Activated CD4-positive, alpha-beta memory T cell treated with anti-CD3 and anti-CD28 coated beads, Interleukin-2, amount 10 ng/mL, durations not matched to agents 7 days and 5 days (primary cell): ENCODE measurements at places on chromosomes 16 and 17. TPM values are rescaled to one million over a fixed set of nuclear protein-coding genes. Genes with fewer than 3 reads are reported as not detected.

GRCh38 chr16:28321700-28322411 lies 29.5 kb downstream of the SBK1 start:
- peak; percentile 54 for DNase-seq

DNA sequence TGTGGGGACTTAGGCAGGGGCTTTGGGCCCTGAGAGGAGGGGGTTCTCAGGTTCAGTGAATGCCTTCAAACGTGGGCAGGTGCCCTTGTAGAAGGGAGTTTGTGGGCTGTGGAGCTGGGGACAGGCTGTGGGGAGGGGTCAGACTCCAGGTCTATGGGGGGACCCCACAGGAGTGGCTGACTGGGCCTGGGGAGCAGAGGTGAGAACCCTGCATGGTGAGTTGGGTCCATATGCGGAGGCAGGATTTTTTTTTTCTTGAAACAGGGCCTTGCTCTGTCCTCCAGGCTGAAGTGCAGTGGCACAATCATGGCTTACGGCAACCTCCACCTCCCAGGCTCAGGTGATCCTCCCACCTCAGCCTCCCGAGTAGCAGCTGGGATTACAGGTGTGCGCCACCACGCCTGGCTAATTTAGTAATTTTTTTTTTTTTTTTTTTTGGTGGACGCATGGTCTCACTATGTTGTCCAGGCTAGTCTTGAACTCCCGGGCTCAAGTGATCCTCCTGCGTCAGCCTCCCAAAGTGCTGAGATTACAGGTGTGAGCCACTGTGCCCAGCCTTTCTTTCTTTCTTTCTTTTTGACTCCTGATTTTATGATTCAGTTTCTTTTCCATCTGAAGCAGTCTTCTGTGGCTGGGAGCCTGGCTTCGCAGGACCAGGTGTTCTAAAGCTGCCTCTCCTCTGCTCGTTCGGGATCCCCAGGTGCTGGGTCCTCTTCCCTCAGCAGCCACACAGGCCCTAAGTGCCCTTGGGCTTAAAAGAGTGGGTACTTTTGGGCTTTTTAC lies 19.0 kb upstream of the ADCY7 start:
- no peak for DNase-seq

DNA sequence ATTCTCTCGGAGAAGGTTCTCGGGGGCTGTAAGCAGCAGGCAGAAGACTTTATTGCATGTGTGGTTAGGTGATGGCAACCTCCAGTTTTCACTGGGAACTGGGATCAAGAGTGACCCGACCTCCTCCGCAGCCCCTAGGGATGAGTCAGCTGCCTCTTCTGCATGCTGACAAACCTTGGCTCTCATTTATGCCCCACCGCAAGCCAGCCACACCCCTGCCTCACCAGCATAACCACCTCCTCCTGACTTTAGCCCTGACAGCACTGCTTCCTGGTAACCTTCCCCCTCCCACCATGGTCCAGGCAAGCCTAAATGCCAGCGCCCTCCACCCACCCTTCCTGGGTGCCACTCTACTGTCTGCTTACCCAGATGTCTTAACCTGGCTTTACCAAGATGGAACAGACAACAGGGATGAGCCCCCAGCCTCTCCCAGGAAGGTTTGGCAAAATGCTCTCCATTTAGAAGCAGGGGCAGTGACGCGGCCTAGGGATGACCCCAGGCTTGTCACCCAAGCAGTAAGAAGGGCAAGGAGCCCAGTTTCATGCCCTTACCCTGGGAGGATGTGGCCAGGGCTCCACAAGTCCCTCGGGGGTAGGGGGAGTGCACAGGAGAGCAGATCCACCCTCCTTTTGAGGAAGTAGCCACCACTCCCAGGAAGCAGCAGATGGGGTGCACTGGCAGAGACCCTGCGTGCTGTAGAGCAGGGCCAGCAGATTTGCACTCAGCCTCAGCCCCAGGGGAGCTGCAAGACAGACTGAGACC lies 73.5 kb downstream of the GOSR1 start:
- DNase-seq: peak; percentile 37

GRCh38 chr17:78365561-78366108 lies 5.8 kb upstream of the SOCS3 start:
- DNase-seq: no peak

- no peak for DNase-seq
Observed at GRCh38 chr16:23182679-23183542, at the start of gene SCNN1G. Gene SCNN1G, plus strand, starts transcription at chr16:23182745. Its CDS starts 3,527 bp downstream, at chr16:23186272.

DNA sequence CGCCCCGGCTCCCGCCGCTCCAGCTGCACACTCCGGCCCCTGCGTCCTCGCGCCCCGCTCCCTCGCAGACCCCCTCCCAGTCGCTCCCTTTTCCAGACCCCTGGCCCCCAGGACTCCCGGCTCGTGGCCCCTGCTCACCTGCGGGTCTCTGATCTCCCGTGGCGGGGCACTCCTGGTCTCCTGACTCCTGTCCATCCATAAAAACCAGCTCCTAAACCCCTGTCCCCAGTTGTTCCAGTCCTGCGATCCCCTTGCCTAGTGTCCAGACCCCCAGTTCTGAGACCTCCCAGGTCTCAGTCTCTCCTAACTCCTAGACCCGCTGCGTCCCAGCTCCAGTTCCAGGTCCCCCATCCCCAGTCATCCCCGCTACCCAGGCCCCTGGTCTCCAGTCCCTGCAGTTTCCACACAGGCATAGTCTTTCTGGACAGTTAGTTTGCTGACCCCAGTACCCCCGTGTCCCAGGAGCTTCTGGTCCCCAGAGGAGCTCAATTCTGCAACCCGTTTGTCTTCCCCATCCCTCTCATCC lies 379 bp downstream of the SNX29 start:
- no peak for DNase-seq

DNA sequence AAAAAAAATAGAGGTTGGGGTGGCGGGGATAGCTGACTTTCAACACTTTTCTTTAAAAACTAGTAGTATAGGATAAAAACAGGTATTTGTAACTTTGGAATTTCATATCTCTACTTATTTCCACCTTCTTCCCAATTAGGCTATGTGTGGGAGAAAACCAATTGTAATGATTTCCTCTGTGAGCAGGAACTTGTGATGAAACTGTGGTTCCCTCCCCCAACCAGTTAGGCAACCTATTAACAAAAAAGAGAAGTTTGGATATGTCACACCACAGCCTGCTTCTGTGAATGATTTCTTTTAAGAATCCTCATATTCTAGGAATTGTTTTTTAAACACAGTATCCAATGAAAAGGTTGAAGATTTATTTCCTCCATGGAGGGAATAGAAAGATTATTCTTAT lies 1.9 kb downstream of the IGSF6 start:
- no peak for DNase-seq

GRCh38 chr16:59887856-59888255 lies 1153.7 kb upstream of the GOT2 start:
- DNase-seq: no peak

- no peak for DNase-seq
Observed at GRCh38 chr17:77774182-77774581, 184.3 kb upstream of the TNRC6C start.

- DNase-seq: no peak
Observed at GRCh38 chr17:79388556-79389295, 222.1 kb downstream of the RBFOX3 start.

- no peak for DNase-seq
Observed at GRCh38 chr16:555528-556473, 4.4 kb upstream of the PRR35 start.

DNA sequence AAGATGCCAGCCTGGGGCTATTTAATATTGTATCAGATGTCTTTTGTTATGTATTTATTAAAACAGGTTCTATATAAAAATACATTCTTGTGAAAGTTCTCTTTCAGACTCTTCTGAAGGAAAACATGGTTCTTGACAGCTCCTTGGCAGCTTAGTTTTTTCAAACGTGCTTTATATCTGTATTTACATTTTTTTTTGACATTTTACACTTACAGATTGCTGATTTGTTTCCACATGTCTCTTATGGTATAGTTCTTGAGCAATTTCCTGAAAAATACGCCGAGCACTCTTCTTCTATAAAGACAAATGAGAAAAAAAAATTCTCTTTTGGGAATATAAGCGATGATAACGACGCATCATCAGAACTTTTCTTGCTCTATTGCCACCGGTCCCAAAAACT lies 9.5 kb downstream of the IGSF6 start:
- DNase-seq: no peak

DNA sequence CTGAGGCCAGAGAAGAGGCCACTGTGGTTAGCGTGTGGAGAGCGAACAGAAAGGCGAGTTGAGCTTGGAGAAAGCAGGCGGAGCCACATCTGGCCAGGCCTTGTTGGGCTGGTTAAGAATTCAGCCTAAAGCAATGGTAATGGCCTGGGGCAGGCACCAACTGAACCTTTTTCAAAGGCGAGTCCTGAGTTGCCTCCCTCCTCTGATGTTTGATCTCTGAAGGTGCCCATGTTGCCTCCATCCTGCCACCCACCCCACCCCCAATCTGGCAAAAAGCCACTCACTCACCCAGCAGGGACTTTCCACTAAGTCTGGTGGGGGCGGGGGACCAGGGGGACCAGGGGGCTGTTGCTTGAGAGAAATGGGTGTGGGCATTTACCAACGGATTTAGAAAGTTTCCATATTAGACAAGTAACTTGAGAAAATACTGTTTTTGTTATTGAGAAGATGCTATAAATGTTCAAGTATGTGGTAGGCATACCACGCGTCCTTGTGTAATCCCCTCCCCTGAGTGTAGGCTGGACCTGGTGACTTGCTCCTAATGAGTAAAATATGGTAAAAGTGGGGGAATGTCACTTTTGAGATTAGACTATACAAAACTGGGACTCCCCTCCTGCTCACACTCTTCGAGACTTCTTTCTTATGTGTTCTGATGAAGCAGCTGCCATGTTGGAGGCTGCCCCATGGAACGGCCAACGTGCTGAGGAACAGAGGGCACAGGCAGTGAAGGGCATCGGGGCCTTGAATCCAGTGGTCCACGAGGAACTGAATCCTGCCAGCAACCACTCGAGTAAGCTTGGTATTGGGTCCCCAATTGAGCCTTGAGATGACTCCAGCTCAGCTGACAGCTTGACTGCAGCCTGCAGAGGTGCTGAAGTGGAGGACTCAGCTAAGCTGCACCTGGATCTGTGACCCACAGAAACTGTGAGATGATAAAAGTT lies 29.9 kb upstream of the TNS4 start:
- peak; percentile 64 for DNase-seq

- DNase-seq: no peak
Observed at GRCh38 chr17:3885970-3886369, 6.9 kb downstream of the CAMKK1 start.

DNA sequence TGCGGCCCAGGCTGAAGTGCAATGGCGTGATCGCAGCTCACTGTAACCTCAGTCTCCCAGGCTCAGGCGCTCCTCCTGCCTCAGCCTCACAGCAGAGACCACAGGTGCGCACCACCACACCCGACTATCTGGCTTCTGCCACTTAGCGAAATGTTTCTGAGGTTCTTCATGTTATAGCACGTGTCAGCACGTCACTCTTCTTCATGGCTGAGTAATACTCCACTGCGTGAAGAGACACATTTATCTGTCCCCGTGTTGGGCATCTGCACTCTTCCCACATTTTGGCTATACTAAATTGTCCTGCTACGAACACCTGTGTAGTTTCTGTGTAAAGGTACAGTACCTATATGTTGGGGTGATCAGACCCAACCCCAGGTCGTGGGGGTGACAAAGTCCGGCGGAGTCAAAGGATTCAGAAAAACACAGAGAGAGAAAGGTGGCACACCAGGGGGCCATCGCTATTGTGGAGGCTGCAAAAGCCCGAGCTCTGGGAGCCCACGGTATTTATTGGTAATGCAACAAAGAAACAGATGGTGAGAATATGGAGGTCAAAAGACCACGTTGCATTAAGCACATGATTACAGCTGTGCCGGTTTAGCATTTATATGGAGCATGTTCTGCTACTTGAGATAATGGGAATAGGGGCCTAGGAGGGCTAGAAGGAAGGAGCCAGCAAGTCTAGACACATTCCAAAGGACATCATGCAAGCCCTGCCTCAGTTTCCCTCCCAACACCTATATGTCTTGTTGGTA lies 851 bp upstream of the DPEP1 start:
- no peak for DNase-seq

DNA sequence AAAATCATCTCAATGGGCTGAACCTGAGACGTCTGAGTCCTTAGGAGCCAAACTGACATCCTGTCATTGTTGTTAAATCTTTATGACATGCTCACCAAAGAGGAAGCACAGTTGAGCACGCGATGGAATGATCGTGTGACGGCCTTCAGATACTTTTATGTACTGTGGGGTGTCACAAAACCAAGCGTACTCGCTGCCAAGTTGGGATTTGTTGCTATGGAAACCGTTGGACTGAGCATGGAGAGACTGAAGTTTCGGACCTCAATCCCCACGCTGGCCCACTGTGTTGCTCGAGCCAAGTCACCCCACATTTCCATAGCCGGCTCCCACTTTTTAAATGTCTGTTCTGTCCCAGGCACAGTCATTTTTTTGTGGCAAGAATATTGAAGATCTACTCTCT lies 222.8 kb upstream of the SDK2 start:
- DNase-seq: no peak

GRCh38 chr17:61196302-61196704 lies 203.3 kb upstream of the TBX2 start:
- DNase-seq: no peak

- no peak for DNase-seq
Observed at GRCh38 chr16:67694611-67695010, 24.5 kb downstream of the GFOD2 start.

DNA sequence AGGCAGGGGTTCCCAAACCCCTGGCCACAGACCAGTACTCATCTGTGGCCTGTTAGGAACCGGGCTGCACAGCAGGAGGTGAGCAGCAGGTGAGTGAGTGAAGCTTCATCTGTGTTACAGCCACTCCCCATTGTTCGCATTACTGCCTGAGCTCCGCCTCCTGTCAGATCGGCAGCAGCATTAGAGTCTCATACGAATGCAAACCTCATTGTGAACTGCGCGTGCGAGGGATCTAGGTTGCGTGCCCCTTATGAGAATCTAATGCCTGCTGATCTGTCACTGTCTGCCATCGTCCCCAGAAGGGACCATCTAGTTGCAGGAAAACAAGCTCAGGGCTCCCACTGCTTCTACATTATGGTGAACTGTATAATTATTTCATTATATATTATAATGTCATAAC lies 25.1 kb upstream of the RMI2 start:
- DNase-seq: no peak

GRCh38 chr17:16378636-16379282 lies 2.1 kb upstream of the UBB start:
- no peak for DNase-seq

- DNase-seq: no peak
Observed at GRCh38 chr17:40158438-40159013, 18.2 kb downstream of the CASC3 start.

DNA sequence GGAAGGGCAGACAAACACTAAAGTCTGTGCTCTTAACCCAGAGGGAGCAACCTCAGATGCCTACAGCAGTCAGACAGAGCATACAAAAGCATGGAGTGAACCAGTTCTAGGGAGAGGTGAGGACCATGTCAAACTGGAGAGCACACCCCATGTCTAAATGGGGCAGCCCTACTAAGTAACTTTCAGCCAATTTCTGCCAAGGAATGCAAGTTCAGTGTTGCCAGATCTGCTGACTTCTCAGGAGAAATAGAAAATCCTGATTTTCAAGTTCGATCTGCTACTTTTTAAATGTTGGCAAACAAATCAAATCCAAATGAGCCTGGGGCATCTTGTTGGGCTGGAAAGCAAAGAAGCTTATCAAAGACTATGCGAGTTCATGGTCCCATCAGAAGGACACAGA lies 17.5 kb upstream of the SCNN1B start:
- no peak for DNase-seq

GRCh38 chr16:74896389-74897370 lies 88.2 kb downstream of the WDR59 start:
- DNase-seq: no peak

EVI2A gene
- 110 TPM for total RNA-seq

HAS3 gene
- total RNA-seq: 0.71 TPM

C1QTNF1 gene
- not detected for total RNA-seq

C16orf54 gene
- 99.2 TPM for total RNA-seq

PIMREG gene
- total RNA-seq: 21.2 TPM

FMNL1 gene
- total RNA-seq: 465 TPM

NLGN2 gene
- total RNA-seq: 3.2 TPM

CRYM gene
- not detected for total RNA-seq

ABCA6 gene
- 0.30 TPM for total RNA-seq
